Activated naive CD8-positive, alpha-beta T cell treated with anti-CD3 and anti-CD28 coated beads, Interleukin-2, amount 50 U/mL, for 16 hours (primary cell): ENCODE measurements at places on chromosomes 1 and 21.

DNA sequence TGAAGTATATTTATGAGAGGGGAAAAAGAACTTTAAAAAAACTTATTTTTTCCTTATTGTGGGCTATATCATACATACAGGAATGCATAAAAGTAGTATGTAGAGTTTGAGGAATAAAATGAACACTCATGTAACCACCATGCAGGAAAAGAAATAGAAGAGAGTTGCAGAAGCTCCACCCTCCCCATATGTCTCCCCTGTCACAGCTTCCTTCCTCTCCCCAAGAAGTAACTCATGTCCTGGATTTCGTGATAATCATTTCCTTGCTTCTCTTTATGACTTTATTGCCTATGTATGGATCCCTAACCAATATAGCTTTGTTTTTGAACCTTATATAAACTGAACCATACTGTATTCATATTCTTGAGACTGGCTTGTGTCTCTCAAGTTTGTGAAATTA, 126.4 kb downstream of the ZZZ3 start:
- DNase-seq: no peak

- no peak for DNase-seq
Measured at GRCh38 chr21:26089730-26090129, 80.8 kb downstream of the APP start.

GRCh38 chr1:30381671-30382365, 341.6 kb downstream of the MATN1 start:
- no peak for DNase-seq

GRCh38 chr1:182003025-182003725, 58.3 kb downstream of the ZNF648 start:
- DNase-seq: no peak

DNA sequence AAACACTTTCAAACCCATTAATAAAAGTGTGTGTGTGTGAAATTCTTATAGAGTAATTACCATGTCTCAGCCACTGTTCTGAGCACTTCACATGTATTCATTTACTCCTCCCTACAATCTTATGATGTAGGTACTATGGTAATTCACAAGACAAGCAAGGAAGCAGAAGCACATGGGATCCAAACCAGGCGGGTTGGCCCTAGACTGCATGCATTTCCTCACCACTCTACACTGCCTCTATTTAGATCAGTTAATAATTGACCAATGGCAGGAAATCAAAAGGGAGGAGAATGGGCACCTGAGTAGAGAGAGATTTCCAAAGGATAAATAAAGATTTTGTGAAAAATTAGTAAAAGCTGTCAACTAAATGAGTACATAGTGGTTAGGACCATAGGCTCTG, 15.7 kb downstream of the MAP3K21 start:
- DNase-seq: no peak

DNA sequence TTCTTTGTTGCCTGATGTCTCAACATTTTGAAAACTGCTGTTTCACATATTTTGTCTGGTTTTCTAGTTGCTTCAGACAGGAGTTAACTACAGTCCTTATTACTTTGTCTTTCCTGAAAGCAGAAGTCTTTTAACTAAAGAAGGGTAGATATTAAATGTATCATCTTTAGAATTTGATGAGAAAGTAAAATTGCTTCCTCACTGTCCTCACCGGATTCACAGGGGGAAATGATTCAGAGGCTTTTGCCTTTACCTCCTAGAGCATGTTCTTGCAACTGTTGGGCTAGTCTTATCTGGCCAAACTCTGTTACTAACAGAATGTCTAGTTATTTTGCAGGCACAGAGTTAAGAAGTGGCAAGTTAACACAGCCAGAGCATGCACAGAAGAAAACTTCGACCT, 107.2 kb upstream of the VAV3 start:
- DNase-seq: no peak

DNA sequence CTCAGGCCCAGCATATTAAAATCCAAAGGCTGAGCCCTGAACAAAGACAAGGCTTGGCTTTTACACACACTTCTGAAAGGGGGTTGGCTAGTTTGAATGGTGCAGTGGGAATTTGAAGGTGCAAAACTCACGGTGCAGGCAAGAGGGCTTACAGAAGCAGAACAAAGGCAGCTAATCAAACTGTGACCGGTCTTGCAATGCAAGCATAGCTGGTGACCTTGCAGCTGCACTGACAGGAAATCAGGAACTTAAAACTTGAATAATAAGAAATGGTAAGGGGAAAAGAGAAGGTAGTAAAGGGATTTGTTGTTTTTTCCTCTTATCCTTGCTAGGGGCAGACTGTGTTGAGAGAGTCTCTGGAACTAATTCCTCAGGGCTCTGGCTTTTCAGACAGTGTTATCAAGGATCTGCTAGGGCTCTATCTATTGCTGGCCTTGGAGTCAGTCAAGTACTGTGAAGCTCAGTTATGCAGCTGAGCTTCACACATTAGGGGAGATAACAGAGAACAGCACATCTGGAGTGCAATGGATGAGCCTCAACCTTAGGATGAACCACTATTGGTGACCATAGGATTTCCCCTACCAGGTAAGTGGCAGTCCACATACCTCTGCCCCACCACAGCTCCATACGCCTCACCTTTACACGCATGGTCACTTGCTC, 97.6 kb downstream of the PPIAL4G start:
- no peak for DNase-seq

DNA sequence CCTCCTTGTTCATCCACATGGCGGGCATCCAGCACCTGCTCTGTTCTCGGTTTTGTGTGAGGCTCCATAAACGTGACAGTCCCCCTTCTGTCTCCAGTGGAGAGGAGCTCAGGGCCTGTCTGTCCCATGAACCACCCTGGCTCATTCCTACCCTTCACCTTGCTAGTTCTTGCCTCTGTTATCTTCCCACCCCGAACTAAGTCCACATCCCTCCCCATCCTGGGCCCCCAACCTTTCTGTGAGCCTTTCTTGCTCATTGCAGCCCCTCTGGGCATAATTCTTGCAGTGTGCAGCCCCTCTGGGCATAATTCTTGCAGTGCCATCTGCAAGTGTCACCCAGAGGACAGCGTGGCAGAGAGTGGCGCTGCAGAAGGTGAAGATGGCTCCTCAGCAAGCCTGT, 216.7 kb upstream of the TMEM51 start:
- DNase-seq: no peak

DNA sequence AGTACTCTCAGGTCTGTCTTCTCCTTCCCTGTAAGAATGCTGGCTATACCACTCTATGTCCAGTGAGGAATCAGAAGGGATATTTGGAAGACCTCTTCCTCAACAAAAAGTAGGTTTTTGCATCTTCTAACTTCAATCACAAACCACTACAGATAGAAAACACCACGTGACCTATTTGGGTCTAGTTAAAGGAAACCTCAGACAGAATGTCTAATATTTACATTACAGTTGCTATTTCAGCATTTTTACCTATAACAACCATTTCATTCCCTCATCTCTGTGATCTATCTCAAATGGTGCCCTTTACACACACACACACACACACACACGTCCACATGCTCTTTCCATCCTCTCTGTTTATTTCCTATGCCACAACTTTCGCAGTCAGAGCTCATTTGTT, 7.9 kb upstream of the ADORA3 start:
- no peak for DNase-seq

GRCh38 chr1:19955534-19956170, 23.8 kb downstream of the PLA2G2A start:
- no peak for DNase-seq

DNA sequence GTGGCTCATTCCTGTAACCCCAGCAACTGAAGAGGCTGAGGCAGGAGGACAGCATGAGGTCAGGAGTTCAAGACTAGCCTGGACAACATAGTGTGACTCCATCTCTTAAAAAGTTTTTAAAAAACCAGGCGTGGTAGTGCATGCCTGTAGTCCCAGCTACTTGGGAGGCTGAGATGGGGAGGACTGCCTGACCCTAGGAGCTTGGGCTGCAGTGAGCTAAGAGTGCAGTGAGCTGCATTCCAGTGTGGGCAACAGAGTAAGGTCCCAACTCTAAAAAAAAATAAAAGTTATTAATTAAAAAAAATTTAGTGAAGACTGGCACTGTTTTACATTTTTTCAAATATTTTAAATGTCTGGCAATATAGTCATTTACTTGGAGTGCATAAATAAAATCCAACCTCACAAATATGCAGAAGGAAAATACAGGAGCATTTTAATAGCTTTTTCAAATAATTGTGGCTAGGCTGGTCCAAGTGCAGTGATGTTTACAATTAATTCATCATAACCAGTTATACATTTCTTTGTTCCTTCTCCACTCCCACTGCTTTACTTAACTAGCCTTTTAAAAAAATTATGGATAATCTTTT, 10.8 kb downstream of the ZBTB8OS start:
- no peak for DNase-seq

- no peak for DNase-seq
Measured at GRCh38 chr21:37098751-37099150, 25.7 kb downstream of the TTC3 start.

- no peak for DNase-seq
Measured at GRCh38 chr21:26117324-26117971, 53.1 kb downstream of the APP start.

DNA sequence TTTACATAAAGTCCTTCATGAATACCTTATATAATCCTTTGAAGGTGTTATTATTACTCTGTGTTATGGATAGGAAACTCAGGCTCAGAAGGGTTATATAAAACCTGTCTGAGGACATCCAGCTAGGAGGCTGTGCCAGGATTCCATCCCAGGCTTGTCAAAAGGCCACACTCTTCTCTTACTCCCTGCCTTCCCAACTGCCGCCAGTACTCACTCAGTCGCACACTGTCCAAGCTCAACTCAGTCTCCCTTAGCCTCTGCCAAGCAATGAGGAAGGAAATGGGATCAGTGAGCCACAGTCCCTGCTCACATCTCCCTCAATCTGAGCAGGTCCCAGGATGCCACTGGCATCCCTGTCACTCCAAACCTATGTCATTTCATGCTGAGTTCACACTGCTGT, 94.4 kb downstream of the NAV1 start:
- no peak for DNase-seq

DNA sequence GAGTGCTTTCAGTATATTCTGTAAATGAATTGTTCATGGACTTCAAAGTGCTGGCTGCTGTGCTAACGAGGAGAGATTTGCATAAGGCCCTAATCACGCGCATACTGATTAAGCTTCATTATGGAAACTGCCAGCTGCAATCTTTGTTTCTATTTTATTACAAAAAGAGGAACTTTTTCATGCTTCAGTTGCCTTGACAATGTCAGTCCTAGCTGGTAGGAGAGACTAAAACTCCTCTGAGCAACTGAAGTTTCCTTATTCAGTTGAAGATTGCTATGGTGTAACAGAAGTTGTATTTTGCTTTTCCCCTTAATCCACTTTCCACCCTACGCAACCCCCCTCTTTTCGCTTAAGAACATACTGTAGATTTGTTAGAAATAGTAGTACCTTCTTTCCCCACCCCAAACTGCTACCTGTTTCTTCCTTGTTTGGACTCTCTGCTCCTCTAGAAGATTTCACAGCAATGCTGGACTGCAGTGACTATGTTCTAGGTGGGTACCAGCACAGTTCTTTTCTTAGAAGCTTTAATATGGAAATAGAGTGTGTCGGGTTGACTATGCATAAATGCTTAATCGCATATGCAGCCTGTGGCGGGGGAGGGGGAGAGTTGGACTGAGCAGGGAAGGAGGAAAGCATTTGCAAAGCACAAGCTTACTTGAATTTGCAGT, 108.3 kb downstream of the POU2F1 start:
- no peak for DNase-seq

DNA sequence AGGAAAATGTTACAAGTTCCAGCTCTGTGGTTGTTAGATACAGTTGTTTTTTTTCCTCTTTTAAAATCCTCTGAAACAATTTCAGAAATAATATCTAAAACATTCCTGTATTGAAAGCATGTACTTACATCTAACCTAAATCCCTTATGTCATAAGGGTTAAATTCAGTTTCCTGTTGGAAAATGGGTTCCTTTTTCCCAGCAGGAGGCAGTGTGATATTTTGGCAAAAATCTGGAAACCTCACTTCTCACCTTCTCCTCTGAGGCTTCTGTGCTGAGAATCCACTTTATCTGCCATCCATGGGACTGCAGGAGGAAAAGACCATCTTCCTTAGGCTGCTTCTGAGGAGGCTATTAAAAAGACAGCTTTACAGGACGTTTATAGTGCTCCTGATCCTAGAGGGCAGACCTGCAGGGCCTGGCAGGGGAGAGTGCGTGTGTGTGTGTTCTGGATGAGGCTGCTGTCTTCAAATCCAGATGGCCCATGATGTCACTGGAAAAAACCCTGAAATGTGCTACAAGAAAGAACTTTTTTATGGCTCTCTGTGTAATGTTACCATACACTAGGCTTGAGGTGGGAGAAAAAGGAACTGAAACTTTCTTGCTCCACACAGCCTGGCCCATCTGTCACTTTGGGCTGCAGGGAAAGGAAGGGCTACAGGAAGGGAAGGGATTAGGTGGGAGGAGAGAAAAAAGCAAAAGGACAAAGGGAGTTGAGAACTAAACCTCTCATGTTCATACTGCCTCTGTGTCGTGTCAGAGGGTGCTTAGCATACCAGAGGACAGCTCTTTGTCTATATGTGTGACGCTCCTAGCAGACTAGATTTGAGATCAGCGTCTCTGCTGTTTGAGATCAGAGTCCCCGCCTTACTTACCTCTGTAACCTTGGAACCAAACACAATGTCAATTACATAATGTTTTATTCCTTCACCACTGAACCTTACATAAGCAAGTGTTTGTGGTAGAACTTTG, 379.2 kb upstream of the SPAG17 start:
- no peak for DNase-seq

- DNase-seq: no peak
Measured at GRCh38 chr1:151418081-151418480, 18.7 kb downstream of the PSMB4 start.

- no peak for DNase-seq
Measured at GRCh38 chr1:237578540-237578939, 312.2 kb downstream of the ZP4 start.

- no peak for DNase-seq
Measured at GRCh38 chr1:100366209-100366525, 13.9 kb downstream of the CDC14A start.

GRCh38 chr1:45334308-45335245, 5.4 kb upstream of the TOE1 start:
- DNase-seq: no peak

DNA sequence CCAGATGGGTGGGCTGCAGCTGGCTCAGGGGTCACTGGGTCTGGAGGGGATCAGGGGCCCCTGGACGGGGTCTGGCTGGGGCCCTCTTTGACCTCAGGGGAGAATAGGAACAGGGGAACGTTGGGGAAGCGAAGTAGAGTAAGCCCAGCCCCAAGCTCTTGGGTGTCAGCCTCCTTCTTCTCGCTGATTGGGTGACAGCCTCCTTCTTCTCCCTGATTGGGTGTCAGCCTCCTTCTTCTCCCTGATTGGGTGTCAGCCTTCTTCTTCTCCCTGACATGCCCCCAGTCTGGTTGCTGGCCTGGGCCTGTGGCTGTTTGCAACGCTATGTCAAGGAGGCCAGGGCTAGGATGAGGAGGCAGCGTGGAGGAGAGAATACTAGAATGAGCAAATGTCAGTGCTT, 76.7 kb upstream of the CASZ1 start:
- no peak for DNase-seq
